Activated CD8-positive, alpha-beta T cell treated with anti-CD3 and anti-CD28 coated beads for 36 hours (primary cell): ENCODE measurements at places on chromosomes 16 and 17.

DNA sequence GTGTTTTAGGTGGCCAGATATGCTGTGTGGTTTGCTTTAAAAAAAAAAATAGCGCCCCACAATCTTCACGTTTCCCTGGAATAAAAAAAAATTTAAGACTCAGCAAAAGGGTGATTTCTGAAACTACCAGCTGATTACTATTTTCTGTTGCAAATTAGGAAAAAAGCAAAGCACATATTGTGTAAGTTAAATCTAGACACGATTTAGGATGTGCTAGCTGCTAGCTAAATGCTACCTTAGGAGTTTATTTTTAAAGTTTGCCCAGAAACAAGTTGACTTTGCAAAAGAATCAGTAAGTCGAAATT, 944 bp upstream of the MARF1 start:
- no peak for DNase-seq

DNA sequence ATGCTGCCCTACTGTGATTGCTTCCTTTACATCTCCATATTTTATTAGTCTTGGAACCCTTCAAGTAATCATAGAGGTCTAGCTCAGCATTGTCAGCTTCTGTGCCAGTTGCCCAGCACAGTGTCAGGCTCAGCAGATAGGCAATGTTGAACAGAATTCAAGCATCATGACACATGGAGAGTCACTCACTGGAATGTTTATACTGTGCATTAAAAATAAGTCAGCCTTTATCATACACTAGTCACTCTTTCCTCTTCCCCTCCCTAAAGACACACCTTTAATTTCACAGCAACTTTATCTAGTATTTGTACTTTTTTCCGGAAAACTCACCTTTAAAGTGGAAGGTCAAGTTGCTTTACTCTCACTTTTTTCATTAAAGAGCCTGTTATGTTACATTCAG, 253.8 kb upstream of the CDH11 start:
- DNase-seq = no peak

GRCh38 chr16:20122011-20122410, 48.3 kb upstream of the GPR139 start:
- DNase-seq = no peak

GRCh38 chr16:66578651-66579531, at the start of gene CMTM2:
CMTM2 (plus strand) TSS chr16:66579463; CDS start chr16:66579608, 145 bp downstream.
- DNase-seq = peak; percentile 38

GRCh38 chr16:56193951-56194726, 2.9 kb downstream of the GNAO1 start:
- DNase-seq = peak; percentile 82

- no peak for DNase-seq
These were observed 64.5 kb downstream of the MPRIP start for GRCh38 chr17:17106756-17107155.

GRCh38 chr17:14514973-14515372, 214.1 kb downstream of the HS3ST3B1 start:
- DNase-seq = no peak

DNA sequence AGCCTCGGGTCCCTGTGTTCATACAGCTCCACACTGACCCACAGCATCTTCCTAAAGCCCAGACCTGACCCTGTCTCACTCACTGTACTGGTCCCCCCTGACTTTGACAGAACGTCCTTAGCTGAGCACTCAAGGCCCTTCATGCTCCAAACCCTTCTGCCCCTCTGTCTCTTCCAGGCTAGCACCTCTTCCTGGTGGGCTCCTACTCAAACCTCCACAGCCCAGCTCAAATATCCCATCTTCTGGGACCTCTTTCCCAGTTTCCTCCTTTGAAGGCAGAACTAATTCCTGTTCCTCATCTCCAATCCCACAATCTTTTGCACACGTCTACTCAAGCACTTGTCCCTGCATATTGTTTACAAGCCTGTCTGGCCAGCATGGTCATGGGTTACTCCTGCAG, 8.8 kb downstream of the GRIN2C start:
- no peak for DNase-seq

DNA sequence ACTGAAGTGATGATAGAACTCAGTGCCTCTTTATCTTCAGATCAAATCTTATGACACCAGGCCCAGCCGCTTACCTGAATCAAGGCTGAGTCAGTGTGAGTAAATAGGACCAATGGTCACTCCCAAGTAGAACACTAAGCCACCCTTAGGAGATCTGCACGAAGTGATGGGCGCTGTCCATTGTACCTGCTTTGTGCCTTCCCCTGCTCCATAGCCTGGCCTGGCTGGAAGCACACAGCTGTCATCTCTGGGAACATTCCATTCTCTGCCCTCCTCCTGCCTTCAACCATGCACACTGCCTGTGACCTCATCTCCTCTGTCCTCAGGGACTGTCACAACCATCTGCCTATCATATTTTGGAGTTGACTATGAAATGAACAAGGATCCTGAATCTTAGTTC, 279.5 kb upstream of the ASIC2 start:
- no peak for DNase-seq

GRCh38 chr16:75477680-75478473, 13.4 kb upstream of the TMEM170A start:
- no peak for DNase-seq

- DNase-seq = no peak
These were observed 42.0 kb downstream of the PITPNM3 start for GRCh38 chr17:6514371-6514770.

DNA sequence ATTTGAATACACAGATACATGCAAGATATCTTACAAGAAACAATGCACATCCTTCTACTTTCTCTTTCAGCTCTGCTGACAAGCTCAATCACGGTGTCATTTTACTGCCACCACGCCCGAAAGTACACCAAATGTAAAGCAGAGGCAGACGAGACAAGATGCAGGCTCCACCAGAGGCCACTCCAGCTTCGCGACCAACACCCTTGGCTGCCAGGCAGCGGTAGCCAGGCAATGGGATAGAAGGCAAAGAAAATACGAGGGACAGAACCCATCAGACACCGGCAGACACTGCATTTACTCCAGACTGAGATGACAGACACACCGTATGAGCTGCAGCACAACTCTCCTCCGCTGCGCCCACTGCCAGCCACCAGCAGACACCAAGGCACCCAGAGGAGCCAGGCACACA, 41.0 kb downstream of the USP22 start:
- DNase-seq = no peak

DNA sequence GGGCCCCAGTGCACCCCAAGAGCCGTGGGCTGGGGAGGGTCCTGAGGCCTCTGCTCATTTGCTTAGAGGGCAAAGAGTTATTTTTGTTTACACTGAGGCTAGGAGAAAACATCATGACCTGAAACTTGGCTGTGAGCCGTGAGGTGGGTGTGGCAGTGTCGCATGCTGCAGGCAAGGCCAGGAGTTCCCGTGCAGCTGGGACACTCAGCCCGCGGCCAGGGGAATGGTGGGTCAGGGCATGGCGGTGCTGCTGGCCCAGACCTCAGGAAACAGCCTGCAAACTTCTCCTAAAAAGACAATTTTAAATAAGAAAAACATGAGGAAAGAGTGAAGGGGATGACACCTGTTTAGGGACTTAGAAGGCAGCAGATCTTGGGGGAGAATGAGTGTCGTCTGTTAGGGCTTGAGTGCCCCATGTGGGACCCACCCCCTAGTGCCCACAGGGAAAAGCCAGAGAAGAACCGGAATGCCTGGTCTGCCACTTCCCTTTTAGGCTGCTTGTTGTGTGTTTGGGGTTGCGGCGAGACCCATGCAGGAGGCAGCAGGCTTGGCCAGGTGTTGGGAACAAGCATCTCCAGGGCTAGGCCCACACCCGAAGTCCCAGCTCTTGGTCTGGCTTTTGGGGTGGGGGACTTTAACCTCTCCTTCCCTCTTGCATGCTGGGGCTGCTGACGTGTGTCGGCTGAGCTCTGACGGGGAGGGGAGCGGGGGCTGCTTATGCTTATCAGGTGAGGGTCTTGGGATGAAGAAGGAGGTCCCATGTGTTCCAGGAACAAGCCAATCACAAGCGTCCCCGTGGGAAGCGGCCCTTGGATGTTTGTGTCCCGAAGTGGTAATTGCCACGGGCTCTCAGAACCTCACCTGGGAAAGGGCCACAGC, 80.9 kb upstream of the GNG13 start:
- no peak for DNase-seq

DNA sequence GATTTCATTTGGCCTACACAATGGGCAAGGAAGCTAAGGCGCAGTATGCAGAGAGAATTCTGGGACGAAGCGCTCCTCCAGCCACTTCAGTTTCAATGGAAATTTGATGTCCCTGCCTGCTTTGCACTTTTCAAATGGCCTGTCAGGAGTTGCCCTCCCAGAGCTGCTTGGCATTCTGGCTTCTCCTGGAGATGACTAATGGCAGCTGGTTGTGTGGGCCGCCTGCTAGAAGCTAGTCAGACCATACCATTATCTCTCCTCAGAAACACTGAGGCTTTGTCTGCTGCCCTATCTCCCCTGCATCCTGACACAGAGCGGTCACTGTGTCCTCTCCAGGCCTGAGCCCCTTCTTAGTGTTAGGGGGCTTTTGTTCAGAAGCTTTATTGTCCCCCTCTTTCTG, 180.1 kb downstream of the SPECC1 start:
- no peak for DNase-seq

- no peak for DNase-seq
These were observed 69.4 kb downstream of the MPRIP start for GRCh38 chr17:17111401-17112393.

- no peak for DNase-seq
These were observed 438 bp downstream of the RTN4RL1 start for GRCh38 chr17:2024572-2025219.

DNA sequence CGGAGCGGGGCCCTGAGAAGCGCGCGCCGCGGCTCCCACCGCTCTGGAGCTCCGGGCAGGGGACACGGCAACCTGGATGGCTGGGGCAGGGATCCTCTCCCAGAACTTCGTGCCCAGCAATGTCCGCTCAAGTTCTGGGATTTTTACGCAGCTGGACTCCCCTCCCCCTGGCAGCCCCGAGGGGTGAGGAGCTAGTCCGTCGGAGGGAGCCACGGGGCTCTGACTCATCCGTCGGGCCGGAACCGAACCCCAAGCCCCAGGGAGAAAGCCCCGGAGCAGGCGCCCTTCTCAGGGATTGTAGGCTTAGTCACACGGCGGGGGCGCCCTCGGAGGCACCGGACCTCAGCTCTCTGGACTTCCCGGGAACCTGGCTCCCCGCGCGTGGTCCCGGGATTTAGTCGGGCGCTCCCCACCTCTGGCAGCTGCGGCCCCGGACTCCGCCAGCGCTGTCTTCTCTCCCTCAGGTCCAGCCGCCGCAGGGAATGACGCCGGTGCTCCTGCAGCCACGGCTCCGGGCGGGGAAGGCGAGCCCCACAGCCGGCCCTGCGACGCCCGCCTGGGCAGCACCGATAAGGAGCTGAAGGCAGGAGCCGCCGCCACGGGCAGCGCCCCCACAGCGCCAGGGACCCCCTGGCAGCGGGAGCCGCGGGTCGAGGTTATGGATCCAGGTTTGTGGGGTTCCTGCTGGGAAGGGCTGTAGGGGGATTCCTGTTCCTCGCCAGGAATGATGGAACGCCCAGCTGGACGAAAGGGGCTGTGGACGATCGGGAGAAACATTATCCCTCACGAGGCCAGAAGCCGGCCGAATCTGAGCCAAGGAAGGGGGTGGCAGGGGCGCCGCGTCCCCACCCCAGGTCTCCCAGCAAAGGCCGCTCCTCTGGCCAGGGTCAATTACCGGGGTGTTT, 830 bp downstream of the SPHK1 start:
- DNase-seq = peak; percentile 60

DNA sequence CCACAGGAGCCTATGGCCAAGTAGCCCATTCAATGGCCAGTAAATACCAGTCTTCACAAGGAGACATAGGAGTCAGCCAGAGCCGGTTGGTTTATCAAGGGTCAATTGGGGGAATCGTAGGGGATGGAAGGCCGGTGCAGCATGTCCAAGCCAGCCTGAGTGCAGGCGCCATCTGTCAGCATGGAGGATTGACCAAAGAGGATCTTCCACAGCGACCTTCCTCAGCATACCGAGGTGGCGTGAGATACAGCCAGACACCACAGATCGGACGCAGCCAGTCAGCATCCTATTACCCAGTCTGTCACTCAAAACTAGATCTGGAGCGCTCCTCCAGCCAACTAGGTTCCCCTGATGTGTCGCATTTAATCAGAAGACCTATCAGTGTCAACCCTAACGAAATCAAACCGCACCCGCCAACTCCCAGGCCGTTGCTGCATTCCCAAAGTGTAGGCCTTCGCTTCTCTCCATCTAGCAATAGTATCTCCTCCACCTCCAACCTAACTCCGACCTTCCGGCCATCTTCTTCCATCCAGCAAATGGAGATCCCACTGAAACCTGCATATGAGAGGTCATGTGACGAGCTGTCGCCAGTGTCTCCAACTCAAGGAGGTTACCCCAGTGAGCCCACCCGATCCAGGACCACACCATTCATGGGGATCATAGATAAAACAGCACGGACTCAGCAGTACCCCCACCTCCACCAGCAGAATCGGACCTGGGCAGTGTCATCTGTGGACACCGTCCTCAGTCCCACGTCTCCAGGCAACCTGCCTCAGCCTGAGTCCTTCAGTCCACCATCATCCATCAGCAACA, 25.0 kb downstream of the CYB561 start:
- no peak for DNase-seq

DNA sequence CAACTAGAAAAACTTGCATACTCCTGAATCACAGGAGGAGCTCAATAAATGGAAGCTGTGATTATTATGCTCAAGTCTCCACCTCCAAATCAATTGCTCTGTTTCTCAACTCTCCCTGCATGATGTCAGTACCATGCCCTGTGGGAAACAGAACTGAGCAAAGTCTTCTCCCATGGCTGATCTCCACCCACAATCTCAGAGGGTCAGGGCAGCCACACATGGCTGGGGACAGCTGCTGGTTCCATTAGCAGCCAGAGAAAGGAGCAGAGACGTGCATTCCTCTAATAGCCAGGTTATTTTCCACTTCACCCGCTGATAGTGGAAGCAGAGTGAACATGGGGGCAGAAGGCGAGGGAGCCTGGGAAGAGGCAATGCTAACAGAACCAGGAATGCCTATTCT, 85.5 kb upstream of the TMEM132E start:
- DNase-seq = no peak

- no peak for DNase-seq
These were observed 39.7 kb downstream of the PIK3R5 start for GRCh38 chr17:8925808-8926207.

- DNase-seq = no peak
These were observed 76.7 kb downstream of the PLD6 start for GRCh38 chr17:17129466-17129865.

DNA sequence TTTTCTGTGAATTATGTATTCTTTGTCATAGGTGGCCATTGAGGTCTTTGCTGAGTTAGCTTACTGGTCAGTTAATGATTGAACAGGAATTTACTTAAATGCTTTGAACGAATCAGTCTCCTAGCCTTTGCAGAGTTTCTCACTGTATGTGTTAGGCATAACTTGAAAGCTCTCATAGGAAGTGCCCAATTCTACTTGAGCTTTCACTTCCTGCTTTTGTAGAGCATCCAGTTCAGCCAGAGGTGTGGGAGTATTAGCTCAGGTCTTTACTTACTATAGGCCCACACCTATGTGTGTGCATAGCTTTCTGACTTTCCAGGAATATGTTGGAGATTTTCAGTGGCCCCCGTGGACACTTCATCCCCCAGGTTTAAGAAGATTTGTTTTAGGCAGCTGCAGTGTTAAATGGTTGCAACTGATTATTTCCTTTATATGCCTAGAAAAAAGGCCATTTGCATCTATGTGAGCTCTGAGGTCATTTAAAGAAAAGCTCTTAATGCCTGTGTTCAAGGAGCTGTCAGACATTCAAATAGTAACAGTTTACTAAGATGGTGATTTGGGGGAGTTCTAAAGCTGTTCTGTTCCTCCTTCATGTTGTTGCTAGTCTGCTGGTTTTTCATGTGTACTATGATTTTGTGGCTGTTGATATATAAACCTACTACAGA, 62.3 kb downstream of the PHKB start:
- no peak for DNase-seq

- no peak for DNase-seq
These were observed 98.2 kb downstream of the AXIN2 start for GRCh38 chr17:65463242-65463641.
